Activated CD4-positive, CD25-positive, alpha-beta regulatory T cell treated with anti-CD3 and anti-CD28 coated beads, Interleukin-2, amount 50 U/mL, for 24 hours (primary cell): ENCODE measurements at places on chromosomes 11 and 22.

- peak; percentile 89 for ATAC-seq
Measured at GRCh38 chr22:43385770-43386641, 25.8 kb upstream of the MPPED1 start.

GRCh38 chr11:75812542-75813040 is 2.4 kb upstream of the UVRAG start:
- no peak for ATAC-seq

GRCh38 chr11:34721646-34722045 is 100.8 kb downstream of the EHF start:
- ATAC-seq = no peak

GRCh38 chr11:44884056-44884455 is 66.6 kb downstream of the TP53I11 start:
- no peak for ATAC-seq

DNA sequence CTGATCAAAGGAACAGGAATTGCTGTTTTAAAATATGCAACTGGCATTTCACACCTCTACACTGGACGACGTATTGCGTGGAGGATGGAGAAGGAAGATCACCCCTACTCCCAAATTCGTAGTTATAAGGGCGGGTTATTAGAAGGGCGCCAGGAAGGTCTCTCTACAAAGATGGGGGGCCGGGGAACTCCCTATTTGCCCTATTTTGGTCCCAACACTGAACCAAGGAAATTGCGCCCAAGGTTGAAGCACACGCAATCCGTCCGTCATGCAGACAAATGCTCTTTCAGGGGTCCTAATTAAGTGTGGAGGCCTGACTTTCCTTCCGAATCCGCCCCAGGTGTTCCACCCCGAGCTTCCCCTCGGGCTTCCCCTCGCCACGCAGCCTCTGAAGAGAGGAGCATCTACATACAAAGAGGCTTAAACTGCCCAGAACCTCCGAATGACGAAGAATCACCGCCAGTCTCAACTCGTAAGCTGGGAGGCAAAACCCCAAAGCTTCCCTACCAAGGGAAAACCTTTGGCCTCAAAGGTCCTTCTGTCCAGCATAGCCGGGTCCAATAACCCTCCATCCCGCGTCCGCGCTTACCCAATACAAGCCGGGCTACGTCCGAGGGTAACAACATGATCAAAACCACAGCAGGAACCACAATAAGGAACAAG is 396 bp downstream of the NPAT start:
- ATAC-seq = no peak

DNA sequence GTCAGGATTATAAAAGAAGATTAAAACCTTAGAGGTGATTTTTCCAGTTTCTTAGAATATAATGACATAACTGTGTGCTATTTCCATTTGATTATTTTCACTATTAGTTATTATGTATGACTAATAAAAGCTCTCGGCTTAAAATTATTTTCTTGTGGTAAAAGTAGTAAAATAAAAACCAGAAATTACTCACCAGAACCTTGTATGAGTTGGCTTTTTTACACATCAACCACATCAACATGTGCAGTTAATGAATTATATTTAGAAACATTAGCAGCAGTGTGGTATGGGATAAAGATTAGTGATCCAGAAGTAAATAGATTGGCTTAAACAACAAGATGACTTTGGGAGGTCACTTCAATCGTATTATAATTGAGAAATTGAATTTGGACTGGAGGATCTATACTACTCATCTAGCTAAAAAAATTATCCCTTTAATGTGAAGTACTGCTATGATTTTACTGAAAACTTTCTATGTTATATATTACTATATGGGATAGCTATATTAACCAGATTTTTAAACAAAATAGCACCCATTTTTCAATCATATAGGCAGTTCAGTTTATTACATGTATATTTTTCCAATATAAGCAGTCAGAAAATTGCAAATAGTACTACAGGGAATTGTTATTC is 2.8 kb upstream of the BCO2 start:
- ATAC-seq = peak; percentile 77

- ATAC-seq = no peak
Measured at GRCh38 chr11:119153049-119153818, 4.4 kb downstream of the ABCG4 start.

DNA sequence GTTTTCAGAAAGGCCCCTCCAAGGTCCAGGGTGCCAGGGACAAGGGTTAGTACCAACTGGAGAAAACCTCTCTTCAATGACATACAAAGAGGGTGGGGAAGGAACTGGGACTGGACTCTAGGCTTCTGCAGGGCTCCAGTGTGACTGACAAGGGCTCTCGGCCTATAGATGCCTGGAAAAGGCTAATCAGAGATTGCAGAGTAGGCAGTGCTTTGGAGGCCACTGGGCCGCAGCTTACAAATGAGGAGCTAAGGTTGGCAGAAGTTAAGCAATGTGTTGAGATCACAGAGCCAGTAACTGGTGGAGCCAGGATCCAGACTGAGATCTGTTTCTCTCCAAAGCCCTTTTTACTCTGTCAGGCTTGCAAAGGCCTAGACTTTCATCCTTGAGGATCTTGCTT is 7.4 kb upstream of the DGKZ start:
- no peak for ATAC-seq

- ATAC-seq = no peak
Measured at GRCh38 chr22:32534252-32535235, 59.9 kb downstream of the FBXO7 start.

DNA sequence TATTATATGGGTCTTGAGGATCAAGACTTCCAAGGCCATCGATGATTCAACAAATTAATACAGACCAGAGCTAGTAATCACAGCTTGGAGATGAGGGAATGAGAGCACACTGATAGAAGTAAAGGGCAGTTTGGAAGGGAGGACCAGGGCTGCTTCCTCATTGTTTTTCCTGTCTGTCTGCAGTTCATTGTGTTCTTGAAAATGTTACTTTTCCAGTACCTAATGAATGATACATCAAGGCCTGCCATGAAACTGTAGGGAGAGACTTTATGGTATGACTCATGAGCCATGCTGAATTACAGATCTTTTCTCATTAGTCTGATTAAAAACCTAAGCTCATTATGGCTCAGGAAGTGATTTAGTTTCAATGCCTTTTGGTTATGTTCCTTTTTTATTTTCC is 855.6 kb downstream of the KCNA4 start:
- ATAC-seq = no peak

- no peak for ATAC-seq
Measured at GRCh38 chr11:113531575-113532451, 56.6 kb upstream of the DRD2 start.

- no peak for ATAC-seq
Measured at GRCh38 chr11:1839204-1839923, 583 bp downstream of the TNNI2 start.

GRCh38 chr11:129640671-129641070 is 175.0 kb upstream of the TMEM45B start:
- ATAC-seq = no peak

GRCh38 chr22:44391015-44391414 is 78.3 kb upstream of the SHISAL1 start:
- no peak for ATAC-seq

- ATAC-seq = no peak
Measured at GRCh38 chr11:95776859-95777258, 12.7 kb downstream of the FAM76B start.

DNA sequence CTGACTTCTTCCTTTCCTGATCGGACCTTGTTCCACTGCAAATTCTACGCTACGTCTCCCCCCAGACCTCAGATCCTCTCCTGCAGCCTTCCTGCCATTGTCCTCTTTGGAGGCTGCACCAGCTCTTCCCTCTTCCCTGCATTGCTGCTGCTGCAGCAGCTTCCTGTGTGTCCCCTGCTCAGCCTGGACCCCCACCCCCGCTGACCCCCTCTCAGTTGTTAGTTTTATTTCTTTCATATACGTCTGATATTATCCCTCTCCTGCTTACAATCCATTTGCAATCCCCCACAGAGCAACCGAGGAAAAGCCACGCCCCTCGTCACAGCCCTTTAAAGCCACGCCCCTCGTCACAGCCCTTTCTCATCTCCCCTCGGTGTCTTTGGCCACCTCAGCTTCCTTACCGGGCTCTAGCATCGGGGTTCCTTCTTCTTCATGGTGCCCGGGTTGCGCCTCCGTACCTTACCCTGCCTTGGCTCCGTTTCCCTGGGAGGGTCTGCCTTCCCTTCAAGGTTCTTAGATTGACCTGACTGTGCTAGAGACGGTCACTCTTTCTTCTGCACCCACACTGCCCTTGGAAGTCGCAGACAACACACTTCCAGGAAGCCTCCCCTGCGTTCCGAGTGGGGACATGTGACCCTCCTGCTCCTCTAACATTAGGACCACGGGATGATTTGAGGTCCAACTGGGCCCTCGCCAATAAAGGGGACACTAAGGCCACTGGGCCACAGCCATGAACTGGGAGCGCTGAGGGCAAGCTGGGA is 4.8 kb downstream of the MRGPRG start:
- ATAC-seq = no peak
